GM12878 (cell line): ENCODE measurements at places on chromosomes 12 and 14. TPM values are rescaled to one million over a fixed set of nuclear protein-coding genes. Genes with fewer than 3 reads are reported as not detected.

The LALBA gene
- not detected in 2 replicates for total RNA-seq

The MYF5 gene
- total RNA-seq = not detected in 2 replicates

The NANOG gene
- total RNA-seq = 0.29 and 0.51 TPM in 2 replicates

The EXOC5 gene
- 56.4 and 61.4 TPM in 2 replicates for total RNA-seq

DNA sequence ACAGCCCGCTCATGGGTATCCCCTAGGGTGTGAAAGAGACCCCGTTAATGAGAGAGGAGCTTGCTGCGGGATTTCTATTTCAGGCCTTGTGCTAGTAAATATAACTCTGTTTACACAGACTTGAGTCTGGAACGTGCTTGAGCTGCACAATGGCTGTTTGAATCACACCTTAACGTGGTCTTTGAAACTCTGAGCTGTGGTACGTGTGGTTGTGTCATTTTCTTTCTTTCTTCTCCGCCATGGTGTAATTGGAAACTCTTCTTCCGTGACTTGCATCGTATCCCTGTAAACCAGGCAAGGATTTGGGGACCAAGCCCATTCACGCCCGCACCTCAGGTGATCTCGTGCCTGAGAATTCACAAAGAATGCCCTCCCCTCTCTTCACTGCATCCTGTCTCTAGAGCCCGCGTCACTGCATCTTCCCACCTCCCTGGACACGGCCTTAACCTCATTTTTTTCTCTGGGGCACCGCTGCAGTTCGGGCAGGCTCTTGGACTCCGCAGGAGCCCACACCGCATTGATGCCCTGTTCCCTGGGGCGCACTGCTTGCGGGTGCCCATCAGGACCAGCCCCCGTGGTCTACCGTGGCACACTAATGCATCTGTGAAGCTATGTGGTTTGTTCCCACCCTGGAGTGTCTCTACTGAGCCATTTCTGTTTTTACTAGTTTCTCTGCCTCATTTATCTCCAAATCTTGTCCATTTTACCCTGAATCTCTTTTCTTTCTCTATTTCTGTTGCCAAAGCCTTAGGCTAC is 78.4 kb upstream of the PARP11 start:
- no peak for DNase-seq
- H3K27ac ChIP-seq = no peak overlapping the region
- H3K36me3 ChIP-seq = no peaks in the 10 kb centered on the region
- no peaks in the 10 kb centered on the region for H3K27me3 ChIP-seq
- no peaks in the 10 kb centered on the region for H3K4me1 ChIP-seq

GRCh38 chr12:80979816-80980215 is 42.1 kb upstream of the LIN7A start:
- no peaks in the 10 kb centered on the region for H3K4me1 ChIP-seq
- H3K27ac ChIP-seq = no peak overlapping the region
- H3K4me3 ChIP-seq = no peak overlapping the region
- no peak for DNase-seq
- no peaks in the 10 kb centered on the region for H3K27me3 ChIP-seq
- no peaks in the 10 kb centered on the region for H3K36me3 ChIP-seq

DNA sequence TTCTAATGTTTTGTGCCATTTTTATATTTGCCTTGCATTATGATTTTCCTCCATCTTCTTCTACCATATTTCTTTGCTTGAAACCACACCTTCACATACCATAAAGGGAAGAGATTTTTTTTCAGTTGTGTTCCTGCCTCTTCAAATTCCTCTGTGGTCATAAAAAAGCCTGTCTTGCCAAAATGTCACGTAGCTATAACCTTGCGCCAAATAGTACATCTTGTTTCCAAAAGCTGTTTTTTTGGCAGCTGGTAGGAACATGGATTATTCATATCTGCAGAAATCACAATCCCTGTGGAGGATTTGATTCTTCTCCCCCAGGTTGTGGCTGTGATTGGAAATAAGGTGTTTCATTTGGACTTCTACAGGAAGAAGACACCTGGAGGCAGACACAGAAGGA is 133.6 kb upstream of the SLC35F4 start:
- DNase-seq = no peak
- no peaks in the 10 kb centered on the region for H3K27me3 ChIP-seq
- no peaks in the 10 kb centered on the region for H3K36me3 ChIP-seq
- no peak overlapping the region for H3K4me3 ChIP-seq

- H3K36me3 ChIP-seq = no peaks in the 10 kb centered on the region
- no peak for DNase-seq
- no peak overlapping the region for H3K4me3 ChIP-seq
- H3K27me3 ChIP-seq = no peaks in the 10 kb centered on the region
Measured at GRCh38 chr12:19529951-19530636, 90.8 kb downstream of the AEBP2 start.

DNA sequence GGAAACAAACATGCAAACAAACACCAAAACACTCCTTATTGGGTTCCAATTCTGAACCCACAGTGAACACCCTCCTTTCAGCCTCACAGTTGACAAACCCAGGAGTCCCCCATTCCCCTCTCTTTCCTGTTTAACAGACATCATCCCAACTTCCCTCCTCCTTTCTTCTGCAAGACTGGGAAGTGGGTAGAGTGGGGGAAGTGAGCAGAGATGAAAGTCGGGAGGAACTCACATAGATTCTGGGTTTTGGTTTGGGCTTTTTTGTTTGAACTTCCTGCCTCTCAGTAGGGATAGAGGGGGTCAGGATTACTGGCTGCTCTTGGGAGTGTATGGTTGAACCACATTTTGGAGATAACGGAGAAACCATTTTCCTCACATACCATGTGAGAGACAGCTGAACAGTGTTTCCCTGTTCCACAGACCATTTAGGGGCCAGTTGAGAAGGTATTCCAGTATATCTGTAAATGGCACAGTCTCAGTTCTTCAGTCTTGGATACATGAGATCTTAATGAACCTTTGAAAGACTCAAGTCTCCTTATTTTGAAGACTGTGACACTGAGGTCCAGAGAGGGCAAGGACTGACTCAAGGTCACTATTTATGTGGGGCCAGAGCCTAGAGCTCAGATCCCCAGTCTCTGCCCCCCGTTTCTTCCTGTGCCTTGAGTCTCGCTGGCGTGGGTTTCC is 3.9 kb upstream of the GPR84 start:
- no peak overlapping the region for H3K4me3 ChIP-seq
- no peaks in the 10 kb centered on the region for H3K27me3 ChIP-seq
- H3K4me1 ChIP-seq = peaks cover 32% of the 10 kb centered on the region

DNA sequence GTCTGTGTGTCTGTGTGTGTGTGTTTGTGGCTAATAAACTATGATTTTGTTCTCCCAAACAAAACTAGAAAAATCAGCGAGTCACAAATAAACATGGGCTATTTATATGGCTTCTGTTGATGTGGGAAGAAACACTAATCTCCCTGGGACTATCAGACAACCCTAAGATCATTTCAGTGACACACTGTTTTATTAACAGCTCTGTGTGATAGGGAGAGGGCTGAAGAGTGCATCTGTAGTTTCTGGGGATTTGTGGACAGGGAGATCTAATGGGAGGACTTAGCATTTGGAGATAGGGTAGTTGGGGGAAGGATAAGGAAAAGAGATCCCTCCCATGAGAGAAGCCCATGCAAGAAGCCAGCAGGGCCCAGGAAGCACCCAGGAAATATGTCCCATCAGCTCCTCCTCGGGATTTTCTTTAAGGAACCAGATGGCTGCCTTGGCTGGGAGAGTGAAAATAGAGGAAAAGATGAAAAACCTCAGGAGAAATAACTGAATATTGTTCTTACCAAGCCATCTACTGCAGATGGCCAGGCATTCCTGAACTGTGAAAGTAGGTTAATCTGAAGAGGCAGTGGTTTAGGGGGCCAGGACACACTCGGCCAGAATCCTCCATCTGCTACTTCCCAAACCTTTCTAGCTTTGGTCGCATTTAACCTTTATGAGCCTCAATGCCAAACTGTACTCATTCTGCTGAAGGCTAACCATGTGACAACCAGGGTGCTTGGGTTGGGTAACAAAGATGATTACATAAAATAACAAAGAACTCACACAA is 253.4 kb downstream of the BTG1 start:
- H3K4me1 ChIP-seq = no peaks in the 10 kb centered on the region
- no peak overlapping the region for H3K4me3 ChIP-seq
- no peak for DNase-seq

GRCh38 chr14:30519961-30520360 is 39.0 kb upstream of the G2E3 start:
- no peaks in the 10 kb centered on the region for H3K27me3 ChIP-seq
- no peak overlapping the region for H3K4me3 ChIP-seq
- no peak overlapping the region for H3K27ac ChIP-seq
- no peaks in the 10 kb centered on the region for H3K4me1 ChIP-seq
- no peak for DNase-seq

DNA sequence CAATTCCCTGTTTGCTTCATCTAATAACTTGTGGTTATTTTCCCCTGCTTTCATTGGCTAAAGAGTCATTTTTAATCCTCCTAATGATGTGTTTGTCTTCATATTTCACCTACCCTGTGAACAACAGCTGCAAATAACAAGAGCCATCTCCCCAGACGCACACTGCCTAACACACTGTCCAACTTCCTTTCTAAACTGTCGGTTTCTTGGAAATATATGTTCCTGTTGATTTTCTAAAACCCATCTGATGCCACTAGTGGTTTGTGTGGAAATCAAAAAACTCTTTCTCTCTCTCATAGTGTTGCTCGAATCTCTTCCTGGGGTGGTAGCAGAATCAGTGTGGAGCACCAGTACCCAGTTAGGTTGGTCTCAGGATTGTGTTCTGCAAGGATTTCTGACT is 226.9 kb downstream of the EPS8 start:
- no peaks in the 10 kb centered on the region for H3K27me3 ChIP-seq
- H3K36me3 ChIP-seq = no peaks in the 10 kb centered on the region
- no peak overlapping the region for H3K4me3 ChIP-seq
- H3K4me1 ChIP-seq = no peaks in the 10 kb centered on the region
- no peak overlapping the region for H3K27ac ChIP-seq

GRCh38 chr12:52440821-52441319 is 6.7 kb upstream of the KRT75 start:
- H3K36me3 ChIP-seq = no peaks in the 10 kb centered on the region
- DNase-seq = no peak
- H3K4me1 ChIP-seq = no peaks in the 10 kb centered on the region
- H3K27ac ChIP-seq = no peak overlapping the region

- H3K27me3 ChIP-seq = peaks cover 2% of the 10 kb centered on the region; the same call in 1 of the 2 replicates
- H3K4me1 ChIP-seq = no peaks in the 10 kb centered on the region
- H3K27ac ChIP-seq = no peak overlapping the region
- no peak overlapping the region for H3K4me3 ChIP-seq
- DNase-seq = no peak
- H3K36me3 ChIP-seq = no peaks in the 10 kb centered on the region
Measured at GRCh38 chr12:3491938-3492792, 1.2 kb downstream of the PRMT8 start.

DNA sequence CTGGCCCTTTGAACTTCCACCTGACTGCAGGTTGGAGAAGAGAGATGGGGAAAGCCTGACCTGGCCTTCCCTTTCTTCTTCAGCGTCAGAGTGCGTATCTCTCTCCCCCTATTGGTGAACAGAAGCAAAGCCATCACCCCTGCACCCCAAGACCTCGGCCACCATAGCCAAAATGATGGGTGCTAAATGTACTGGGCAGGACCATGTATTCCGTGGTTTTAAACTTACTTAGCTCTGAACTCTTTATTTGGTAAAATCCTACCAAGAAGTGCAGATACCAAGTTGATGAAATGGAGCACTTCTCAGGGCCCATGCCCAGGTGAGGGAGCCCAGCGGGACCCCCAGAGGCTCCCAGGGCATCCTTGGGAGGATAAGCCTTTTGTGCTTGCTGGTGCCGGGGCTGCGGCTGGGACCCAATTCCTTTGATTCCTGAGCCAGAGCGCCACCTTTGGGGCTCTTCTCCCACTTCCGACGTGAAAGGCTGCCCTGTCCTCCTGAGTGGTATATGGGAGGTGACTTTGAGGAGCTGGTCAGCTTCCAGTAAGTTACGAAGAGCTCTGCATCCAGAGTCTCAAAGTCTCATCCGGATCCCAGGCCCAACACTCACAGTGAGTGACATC is 9.4 kb downstream of the CCND2 start:
- no peak overlapping the region for H3K4me3 ChIP-seq
- H3K27me3 ChIP-seq = no peaks in the 10 kb centered on the region
- peaks cover 71% of the 10 kb centered on the region for H3K36me3 ChIP-seq
- H3K27ac ChIP-seq = no peak overlapping the region
- H3K4me1 ChIP-seq = peaks cover 22% of the 10 kb centered on the region

DNA sequence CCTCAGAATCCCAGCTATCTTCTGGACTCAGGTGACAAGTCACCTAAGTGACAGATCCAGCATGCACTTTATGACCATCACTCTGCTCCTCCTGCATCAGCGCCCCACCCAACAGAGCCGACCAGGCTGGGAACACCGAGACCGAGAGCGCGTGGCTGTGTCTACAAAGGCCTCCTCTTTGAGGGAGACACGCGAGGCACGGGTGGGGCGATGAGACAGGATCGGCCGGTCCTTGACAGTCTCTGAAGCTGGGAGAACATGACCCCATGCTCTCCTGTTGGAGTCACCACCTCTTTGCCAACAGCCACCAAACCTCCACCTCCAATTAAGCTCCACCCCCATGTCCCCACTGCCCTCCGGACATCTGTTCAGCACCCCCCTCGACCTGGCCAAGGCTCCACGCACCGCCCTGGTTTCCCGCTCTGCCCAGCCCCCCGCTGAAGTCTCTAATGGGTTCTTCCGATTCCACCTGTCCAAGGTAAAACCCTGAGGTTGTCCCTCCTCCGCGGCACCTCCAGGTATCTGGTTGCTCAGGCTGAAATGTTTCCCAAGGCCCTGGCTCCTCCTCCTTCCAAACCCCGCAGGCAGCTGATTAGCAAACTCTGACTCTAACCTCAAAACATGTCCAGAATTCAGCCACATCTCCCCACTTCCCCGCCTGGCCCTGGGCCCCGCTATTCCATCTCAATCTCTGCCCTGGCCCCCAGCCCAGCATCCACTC is 31.5 kb downstream of the HSP90AA1 start:
- peaks cover 5% of the 10 kb centered on the region for H3K36me3 ChIP-seq
- no peak overlapping the region for H3K4me3 ChIP-seq
- H3K27ac ChIP-seq = no peak overlapping the region
- DNase-seq = no peak

GRCh38 chr14:105161309-105161708 is 7.3 kb downstream of the JAG2 start:
- H3K27me3 ChIP-seq = no peaks in the 10 kb centered on the region
- DNase-seq = no peak
- no peaks in the 10 kb centered on the region for H3K36me3 ChIP-seq
- no peak overlapping the region for H3K4me3 ChIP-seq
- no peaks in the 10 kb centered on the region for H3K4me1 ChIP-seq

- no peaks in the 10 kb centered on the region for H3K4me1 ChIP-seq
- no peak overlapping the region for H3K4me3 ChIP-seq
- no peaks in the 10 kb centered on the region for H3K27me3 ChIP-seq
- no peak for DNase-seq
- no peaks in the 10 kb centered on the region for H3K36me3 ChIP-seq
Measured at GRCh38 chr14:68650404-68650994, 142.4 kb downstream of the ZFP36L1 start.
